CD4-positive, alpha-beta T cell treated with Interferon alpha-2 for 1 hour (primary cell): ENCODE measurements at places on chromosomes 4 and X.

DNA sequence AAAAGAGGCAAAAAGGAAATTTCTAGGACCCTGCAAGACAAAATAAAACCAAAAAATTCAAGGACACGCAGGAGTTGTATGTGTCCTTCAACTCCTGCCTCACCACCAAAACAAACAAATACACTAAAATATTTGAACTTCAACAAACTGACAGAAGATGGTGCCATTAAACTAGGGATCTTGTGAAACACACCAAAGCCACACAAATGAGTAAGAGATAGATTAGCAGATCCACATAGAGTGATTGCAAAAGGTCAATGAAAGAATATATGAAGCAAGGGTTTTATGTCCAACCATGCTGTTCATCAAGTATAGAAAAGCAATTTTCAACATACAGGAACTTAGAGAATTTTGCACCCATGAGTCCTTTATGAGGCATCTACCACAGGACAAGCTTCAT lies 40.1 kb upstream of the SCML1 start:
- DNase-seq = peak; percentile 4

DNA sequence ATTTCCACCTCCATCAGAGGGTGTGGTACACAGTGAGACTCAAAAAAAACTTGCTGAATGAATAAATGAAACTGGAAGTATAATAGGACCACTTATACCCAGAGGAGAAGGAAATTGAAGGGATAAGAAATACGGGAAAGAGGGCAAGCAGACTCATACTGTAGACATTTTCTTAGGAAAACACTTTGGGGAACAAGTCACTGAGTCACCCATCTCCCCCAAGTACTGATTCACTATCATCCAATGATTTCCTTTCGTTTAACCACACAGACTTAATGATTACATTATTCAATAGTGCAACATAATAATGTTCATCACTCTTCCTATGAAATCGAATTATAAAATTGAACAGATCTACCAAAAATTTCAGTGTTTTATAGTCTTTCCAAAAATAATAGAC lies 97.1 kb downstream of the LDB2 start:
- DNase-seq = no peak

GRCh38 chr4:39825090-39825489 lies 127.2 kb downstream of the UBE2K start:
- no peak for DNase-seq

- DNase-seq = no peak
These were observed 33.3 kb upstream of the RBBP7 start for GRCh38 chrX:16903274-16904022.

GRCh38 chrX:150566734-150567182 lies 1.7 kb upstream of the MTM1 start:
- DNase-seq = no peak

GRCh38 chrX:129145385-129145784 lies 377.9 kb downstream of the SMARCA1 start:
- DNase-seq = no peak

DNA sequence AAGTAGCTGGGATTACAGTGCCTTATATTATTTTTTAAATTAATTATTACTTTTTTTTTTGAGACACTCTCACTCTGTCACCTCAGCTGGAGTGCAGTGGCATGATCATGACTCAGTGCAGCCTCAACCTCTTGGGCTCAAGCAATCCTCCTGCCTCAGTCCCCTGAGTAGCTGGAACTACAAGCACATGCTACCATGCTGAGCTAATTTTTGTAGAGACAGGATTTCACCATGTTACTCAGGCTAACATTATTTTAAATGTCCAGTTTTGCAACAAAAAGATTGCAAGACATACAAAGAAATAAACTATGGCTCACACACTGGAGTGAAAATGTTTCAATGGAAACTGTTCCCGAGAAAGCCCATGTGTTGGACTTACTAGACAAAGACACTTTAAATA lies 59.2 kb downstream of the MND1 start:
- no peak for DNase-seq
